Temporal lobe (tissue), 4 donors: ENCODE measurements at places on chromosomes 12 and 14. TPM values are rescaled to one million over a fixed set of nuclear protein-coding genes. Genes with fewer than 3 reads are reported as not detected.

The PIWIL1 gene
- total RNA-seq: not detected

The LAG3 gene
- not detected for total RNA-seq

The STAC3 gene
- total RNA-seq: 0.25 TPM

The ST8SIA1 gene
- 16.0 TPM for total RNA-seq

The GALNT9 gene
- 5.4 TPM for total RNA-seq

The ASPG gene
- under 0.01 TPM for total RNA-seq

The KITLG gene
- total RNA-seq: 46.7 TPM

The SLC35F4 gene
- total RNA-seq: 1.2 TPM

The TMEM233 gene
- not detected for total RNA-seq

The PUS1 gene
- total RNA-seq: 3.9 TPM

The CRIP1 gene
- 2.0 TPM for total RNA-seq

The PZP gene
- under 0.01 TPM for total RNA-seq

The RNASE7 gene
- not detected for total RNA-seq

The SETD1B gene
- 7.1 TPM for total RNA-seq

The DYNLL1 gene
- total RNA-seq: 220 TPM

The RAD9B gene
- total RNA-seq: 0.74 TPM
